ENCODE measurements at places on chromosomes 5 and 9.

DNA sequence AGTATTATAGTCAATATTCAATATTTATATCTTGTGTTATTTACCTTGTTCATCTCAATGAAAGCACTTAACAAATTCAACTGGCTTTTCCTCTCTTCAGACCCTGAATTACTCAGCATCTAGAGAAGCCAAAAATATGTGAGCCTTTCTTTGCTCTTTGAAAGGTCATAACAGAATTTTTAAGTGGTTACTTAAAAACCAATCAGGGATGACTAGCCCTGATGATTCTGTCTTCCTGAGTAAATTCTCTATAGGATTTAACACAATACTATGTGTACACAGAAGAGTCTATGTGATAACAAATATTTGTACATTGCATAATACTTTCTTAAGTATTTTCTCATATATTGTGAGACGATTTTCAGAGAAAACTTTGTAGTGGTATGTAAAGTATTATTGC lies 546.3 kb downstream of the MAT2B start:
- DNase-seq, result no peak

GRCh38 chr9:21295992-21296391 lies 9.1 kb downstream of the IFNA5 start:
- no peak for DNase-seq

- no peak for DNase-seq
Measured at GRCh38 chr5:79111960-79112702, 522 bp downstream of the BHMT start.

GRCh38 chr9:114238472-114238871 lies 83.1 kb downstream of the COL27A1 start:
- no peak for DNase-seq

Measured in effector memory CD4-positive, alpha-beta T cell (primary cell).